ENCODE measurements at places on chromosomes 13 and 19. TPM values are rescaled to one million over a fixed set of nuclear protein-coding genes. Genes with fewer than 3 reads are reported as not detected.

The CEACAM7 gene
- not detected for total RNA-seq

The FCER2 gene
- total RNA-seq, result not detected

The PEX11G gene
- 0.72 TPM for total RNA-seq

The VSTM2B gene
- total RNA-seq, result not detected

The CLIP3 gene
- 5.0 TPM for total RNA-seq

The DACT3 gene
- total RNA-seq, result 1.6 TPM

The ZNF541 gene
- not detected for total RNA-seq

The KLF1 gene
- total RNA-seq, result not detected

The RFPL4AL1 gene
- total RNA-seq, result not detected

The LGALS14 gene
- not detected for total RNA-seq

The TINCR gene
- total RNA-seq, result not detected

The CARM1 gene
- 17.2 TPM for total RNA-seq

The EDDM13 gene
- not detected for total RNA-seq
